ENCODE measurements at places on chromosomes 3 and 15. TPM values are rescaled to one million over a fixed set of nuclear protein-coding genes. Genes with fewer than 3 reads are reported as not detected.

- no peak for DNase-seq
These were observed 295.1 kb downstream of the CHST2 start for GRCh38 chr3:143414571-143415253.

DNA sequence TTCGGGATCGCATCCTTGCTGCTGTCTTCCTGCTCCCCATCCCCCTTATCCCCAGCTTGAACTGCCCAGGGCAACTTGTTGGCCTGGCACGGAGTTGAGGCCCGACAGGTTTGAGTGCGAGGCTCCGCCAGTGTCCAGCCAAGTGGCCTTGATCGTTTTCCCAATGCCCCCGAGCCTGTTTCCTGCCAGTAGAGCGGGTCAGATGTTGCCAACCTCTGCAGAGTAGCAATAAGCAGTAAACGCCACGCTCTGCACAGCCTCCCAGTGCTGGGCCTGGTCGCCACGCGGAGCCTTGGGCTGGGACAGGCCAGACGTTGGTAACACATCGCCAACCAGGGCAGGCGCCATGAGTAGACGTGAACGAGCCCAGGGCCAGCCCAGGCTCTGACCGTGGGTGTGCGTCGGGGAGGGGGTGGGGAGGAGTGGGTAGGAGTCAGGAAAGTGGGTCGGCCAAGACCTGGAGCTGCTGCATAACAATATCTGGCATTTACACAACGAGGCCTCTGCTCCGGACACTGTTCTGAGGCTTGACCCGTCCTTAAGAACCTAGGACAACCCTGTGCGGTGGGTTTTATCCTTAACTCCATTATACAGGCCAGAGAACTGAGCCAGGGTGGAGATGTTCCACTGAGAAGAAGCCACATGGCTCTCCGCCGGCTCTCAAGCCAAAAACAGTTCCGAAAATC, 444 bp upstream of the ABHD14A start:
- peak; percentile 29 for DNase-seq

DNA sequence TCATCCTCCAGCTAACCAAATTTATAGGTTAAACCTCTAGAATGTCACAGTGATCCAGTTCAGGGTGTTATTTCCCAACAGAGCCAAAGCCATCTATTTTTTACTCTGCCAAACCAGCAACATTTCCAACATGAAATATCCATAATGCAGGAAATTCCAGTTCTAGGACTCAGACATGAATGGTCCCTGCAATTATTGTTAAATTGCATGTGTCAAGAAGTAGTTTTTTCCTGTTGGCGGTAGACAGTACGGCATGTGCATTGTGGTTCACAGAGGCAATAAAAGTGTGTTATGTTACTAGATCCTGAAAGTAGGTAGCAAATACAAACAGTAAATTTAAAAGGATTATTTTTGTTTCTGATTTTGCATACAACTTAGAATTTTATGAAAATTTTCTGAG, 215.7 kb upstream of the THBS1 start:
- DNase-seq: no peak

- no peak for DNase-seq
These were observed 1050.6 kb upstream of the ALCAM start for GRCh38 chr3:104316118-104316517.

GRCh38 chr15:101437618-101438481, 51.7 kb downstream of the PCSK6 start:
- no peak for DNase-seq

DNA sequence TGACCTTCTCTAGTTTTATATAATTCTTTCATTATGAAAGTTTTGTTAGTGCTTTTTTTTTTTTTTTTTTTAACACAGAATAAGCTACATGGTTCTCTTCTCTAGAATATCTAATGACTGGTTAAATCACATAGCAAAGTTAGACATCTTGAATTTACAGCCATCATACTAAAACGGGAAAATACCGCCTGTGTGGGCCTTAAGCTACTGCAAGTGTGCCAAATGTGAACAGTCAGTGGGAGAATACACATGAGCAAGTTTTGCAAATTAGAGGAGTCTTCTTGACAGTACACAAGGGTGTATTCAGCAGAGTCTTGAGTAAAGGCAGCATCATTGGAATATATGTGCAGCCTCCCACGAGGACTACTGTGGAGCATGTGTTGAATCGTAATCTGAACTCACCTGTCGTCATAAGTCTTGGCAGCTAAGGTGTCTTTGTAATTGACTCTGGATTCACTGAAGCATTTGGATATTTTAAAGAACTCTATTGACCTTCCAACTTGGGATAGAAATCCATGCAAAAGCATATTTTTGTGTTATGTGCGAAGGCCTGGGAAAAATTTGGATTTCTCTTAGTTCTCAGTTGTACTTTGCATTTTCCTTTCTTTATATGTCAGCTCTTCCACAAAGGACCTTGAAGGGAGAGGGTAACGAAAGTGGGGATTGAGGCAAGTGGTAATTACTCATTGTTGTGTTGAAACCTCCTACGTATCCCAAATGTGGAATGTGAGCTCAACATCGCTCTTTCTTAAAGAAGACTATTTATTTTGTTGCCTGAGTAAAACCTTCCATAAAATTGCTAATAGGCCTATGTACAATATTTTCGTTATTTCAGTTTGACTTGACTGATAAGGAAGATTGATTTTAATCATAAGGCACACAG, 117.4 kb downstream of the ATG7 start:
- no peak for DNase-seq

GRCh38 chr3:159944781-159945180, 43.9 kb upstream of the IL12A start:
- DNase-seq: no peak

DNA sequence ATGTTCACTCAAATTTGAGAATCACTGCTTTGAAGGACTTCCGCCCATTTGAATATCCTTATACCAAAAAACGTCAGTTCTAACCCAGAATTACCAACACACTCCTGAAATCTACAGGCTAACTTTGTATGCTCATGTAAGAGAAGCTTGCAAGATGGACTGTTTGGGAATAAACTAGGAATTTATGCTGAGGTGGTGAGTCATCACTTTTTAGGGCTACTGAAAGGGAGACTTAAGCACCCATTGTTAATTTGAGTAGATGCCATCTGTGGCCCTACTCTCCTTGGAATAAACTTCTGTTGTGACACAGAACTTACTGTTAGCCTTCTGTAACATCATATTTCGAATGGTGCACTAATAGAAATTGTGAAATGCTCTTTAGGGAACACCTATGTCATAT, 74.6 kb downstream of the FGF12 start:
- no peak for DNase-seq

Gene PLXNB1
- 89.8 TPM for total RNA-seq

Gene PROS1
- total RNA-seq: 37.9 TPM

Gene IQSEC1
- 34.2 TPM for total RNA-seq

Measured in lung (tissue), 17 donors.